ENCODE measurements at places on chromosomes 7 and 10. TPM values are rescaled to one million over a fixed set of nuclear protein-coding genes. Genes with fewer than 3 reads are reported as not detected.

DNA sequence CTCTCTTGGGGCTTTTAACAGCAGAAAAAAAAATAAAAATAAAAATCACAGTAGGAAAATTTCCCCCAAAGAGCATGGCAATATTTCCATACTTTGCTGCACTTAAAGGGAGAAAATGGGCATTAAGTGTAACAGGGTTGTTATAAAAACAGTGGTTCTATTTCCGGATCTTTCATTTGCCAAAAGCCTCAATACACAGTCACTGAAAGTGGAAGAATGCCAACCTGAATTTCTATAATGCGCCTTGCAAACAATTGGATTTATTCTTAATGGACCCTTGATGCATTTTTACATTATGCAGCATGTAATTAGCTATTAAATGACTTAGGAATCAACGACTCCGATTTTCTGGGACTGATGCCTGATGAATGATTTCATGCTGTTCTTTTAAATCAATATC lies 127.6 kb upstream of the NANOS1 start:
- no peak for DNase-seq

Gene NKX1-2
- 0.05 TPM for total RNA-seq

GRCh38 chr7:132708470-132708869 lies 132.2 kb upstream of the PLXNA4 start:
- DNase-seq: no peak

DNA sequence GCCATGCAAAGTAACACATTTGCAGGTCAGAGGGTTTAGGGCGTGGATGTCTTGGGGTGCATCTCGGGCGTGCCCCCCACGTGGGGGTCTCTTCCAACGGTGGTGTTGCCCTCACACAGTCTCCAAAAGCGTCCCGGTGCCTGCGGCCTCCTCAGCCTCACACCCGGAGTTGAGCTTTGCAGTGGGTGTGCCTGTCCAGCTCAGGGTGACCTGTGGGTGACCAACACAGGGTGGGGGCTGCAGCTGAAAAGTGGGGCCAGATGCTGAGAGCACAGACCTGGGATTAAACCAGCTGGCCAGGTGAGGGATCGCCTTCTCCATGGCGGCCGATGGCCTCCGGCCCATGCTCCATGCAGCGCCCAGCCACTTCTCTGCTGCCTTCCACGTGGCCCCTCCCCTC lies 63.1 kb downstream of the PWWP2B start:
- no peak for DNase-seq

Gene C10orf67
- total RNA-seq: 0.10 TPM
